ENCODE measurements at places on chromosomes 6 and 20. TPM values are rescaled to one million over a fixed set of nuclear protein-coding genes. Genes with fewer than 3 reads are reported as not detected.

Gene SLC16A10
- total RNA-seq: 3.2 TPM

Gene DUSP22
- total RNA-seq: 35.3 TPM

Gene PPP1R16B
- 63.6 TPM for total RNA-seq

- no peak for DNase-seq
- H3K36me3 ChIP-seq: no peaks in the 10 kb centered on the region
- H3K4me3 ChIP-seq: no peak overlapping the region
- H3K27ac ChIP-seq: no peak overlapping the region
- H3K27me3 ChIP-seq: no peaks in the 10 kb centered on the region
- H3K4me1 ChIP-seq: no peaks in the 10 kb centered on the region
Observed at GRCh38 chr20:14617123-14617522, 279.7 kb upstream of the FLRT3 start.

DNA sequence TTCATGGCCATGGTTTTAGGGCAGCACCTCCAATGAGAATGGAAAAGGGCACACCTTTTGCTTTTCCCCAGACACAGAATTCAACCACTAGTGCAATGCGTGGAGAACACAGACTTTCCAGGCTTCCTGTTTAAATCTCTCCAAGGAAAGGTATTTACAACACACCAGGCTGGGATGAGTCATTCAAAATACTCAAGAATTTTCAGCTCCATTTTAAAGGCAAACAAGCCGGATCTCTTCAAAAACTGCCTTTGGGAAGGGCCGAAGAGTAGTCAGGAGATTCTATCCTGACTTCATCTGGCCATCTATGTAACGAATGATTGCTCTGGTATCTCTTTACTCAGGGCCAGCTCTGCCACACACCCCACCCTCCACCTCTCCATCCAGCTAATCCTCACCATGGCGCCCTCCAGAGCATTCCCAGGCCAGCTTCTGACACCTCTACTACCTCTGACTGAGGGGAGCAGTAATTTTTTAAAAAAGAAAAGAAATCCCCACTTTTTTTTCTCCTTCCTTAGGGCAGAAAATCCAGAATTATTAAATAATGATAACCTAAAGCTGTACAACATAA, 254.6 kb downstream of the LY86 start:
- H3K4me1 ChIP-seq: no peaks in the 10 kb centered on the region
- H3K27ac ChIP-seq: no peak overlapping the region
- no peak for DNase-seq
- no peaks in the 10 kb centered on the region for H3K36me3 ChIP-seq
- H3K4me3 ChIP-seq: no peak overlapping the region

Gene CST4
- total RNA-seq: not detected

DNA sequence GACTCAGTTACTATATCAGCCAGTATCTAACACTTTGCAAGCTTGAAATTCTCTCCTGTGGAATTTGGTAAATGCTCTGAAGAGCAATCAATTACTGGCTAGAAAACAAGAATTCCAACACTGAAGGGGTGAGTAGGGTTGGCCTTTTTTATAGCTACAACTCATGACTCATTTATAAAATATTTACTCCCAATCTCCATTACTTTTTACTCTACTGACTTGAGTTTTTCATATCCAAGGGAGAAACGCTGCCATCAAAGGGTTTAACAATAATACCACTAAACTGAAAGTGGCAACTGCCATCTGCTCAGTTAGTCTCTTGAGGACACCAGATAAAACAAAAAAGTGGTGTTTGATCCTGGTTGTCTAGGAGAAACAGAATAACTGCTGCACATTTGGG, 203.1 kb downstream of the UBE3D start:
- H3K36me3 ChIP-seq: no peaks in the 10 kb centered on the region
- no peak for DNase-seq
- H3K4me1 ChIP-seq: no peaks in the 10 kb centered on the region
- H3K27me3 ChIP-seq: no peaks in the 10 kb centered on the region
- H3K27ac ChIP-seq: no peak overlapping the region

DNA sequence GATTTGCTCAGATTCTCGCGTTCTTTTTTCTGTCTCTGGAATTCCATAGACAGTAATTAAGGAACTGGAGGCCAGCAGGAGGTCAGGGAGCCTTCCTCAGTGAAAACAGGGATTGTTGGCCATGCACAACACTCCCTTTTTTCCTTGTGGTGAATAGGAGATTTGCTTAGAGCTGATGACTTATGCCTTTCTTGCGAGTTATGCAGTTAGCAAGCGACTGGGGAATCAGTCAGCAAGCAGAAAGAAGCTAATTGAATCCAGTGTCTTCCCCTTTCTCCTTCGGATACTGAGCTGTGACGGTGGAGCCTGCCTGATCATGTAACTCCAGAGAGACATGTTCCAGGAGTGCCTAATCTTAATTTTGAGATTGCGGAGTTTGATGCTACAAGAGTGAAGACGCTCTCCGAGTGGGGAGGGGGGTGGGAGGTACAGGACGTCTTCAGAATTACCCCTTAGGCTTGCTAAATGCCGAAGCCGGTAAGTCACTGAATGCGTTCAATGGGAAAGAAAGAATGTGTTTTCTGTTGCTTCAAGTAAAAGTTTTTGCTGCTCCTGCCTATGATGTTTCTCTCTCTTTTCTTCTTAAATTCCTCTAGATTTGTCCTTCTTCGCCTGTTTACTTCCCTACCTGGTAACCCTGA, 165.9 kb downstream of the SASH1 start:
- no peak overlapping the region for H3K4me3 ChIP-seq
- no peak overlapping the region for H3K27ac ChIP-seq
- no peaks in the 10 kb centered on the region for H3K4me1 ChIP-seq
- no peaks in the 10 kb centered on the region for H3K36me3 ChIP-seq
- DNase-seq: no peak
- peaks cover 30% of the 10 kb centered on the region for H3K27me3 ChIP-seq

Gene MRAP2
- not detected for total RNA-seq

DNA sequence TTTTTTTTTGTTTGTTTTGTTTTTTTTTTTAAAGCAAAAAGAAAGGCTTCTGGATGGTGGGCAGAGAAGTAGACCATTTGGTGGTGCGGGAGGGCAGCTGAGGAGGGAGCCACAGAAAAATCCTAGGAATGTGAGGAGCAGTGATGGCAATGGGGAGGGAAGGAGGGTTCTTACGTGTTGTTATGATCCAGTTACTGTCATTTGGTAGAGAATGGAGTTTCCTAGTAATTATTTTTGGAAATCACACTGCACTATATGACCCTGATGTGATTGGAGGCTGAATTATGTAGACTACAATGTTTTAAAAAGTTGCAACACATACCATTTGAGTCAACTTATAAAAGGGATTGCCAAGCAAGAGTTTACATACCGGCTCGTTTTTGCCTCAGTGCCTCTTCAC, 22.1 kb downstream of the ADGRF5 start:
- peaks cover 3% of the 10 kb centered on the region for H3K27me3 ChIP-seq
- H3K27ac ChIP-seq: no peak overlapping the region
- DNase-seq: no peak
- no peak overlapping the region for H3K4me3 ChIP-seq

- no peak for DNase-seq
- no peaks in the 10 kb centered on the region for H3K36me3 ChIP-seq
- H3K27ac ChIP-seq: no peak overlapping the region
- no peak overlapping the region for H3K4me3 ChIP-seq
Observed at GRCh38 chr20:46767127-46767761, 57.8 kb downstream of the SLC2A10 start.

DNA sequence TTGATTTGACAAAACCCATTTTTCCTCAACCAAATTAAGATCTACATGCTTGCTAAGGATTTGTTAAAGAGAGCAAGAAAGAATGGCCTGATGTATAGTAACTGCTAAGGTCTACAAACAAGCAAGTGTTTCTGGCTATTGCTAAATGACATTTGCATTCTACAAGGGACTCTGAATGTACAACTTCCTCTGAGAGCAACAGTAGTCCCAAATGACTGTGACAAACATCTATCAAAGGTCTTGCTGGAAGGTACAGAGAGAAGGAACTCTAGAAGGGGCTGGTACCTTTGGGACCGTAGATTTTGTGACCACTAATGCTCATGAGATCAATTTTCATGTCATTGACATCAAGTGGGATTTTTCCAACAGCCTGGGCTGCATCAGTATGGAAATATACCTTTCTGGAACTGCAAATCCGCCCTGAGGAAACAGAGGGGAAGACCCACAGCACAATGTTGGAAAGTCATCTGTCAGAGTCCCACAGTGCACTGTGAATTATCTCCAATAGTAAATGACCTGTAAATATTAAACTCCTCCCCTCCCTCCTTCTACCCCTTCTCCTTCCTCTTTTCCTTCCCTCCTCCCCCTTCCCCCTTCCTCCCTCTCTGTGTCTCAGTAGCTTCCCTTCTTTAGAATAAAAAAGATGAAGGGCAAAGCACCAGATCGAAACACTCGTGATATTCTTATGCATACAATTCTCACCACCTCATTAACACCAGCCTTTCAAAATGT, 15.9 kb upstream of the CPNE1 start:
- no peak for DNase-seq
- no peaks in the 10 kb centered on the region for H3K27me3 ChIP-seq
- H3K4me1 ChIP-seq: peaks cover 4% of the 10 kb centered on the region
- H3K36me3 ChIP-seq: peaks cover 11% of the 10 kb centered on the region
- peak overlapping the region; percentile 74 for H3K27ac ChIP-seq

DNA sequence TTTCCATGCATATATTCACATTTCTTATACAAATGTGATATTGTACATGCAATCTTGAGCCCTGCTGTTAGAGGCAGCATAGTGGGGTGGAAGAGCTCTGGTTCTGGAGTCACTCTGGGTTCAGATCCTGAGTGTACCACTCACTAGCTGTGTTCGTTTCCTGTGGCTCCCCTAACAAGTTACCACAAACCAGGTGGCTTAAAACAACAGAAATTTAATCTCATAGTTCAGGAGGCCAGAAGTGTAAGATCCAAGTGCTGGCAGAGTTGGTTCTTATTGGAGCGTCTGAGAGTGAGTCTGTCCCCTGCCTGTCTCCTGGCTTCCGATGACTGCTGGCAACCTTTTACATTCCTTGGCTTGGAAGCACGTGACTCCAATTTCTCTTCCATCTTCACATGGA, 115.6 kb downstream of the MAP3K7 start:
- H3K4me1 ChIP-seq: peaks cover 97% of the 10 kb centered on the region
- peaks cover 9% of the 10 kb centered on the region for H3K36me3 ChIP-seq
- no peak overlapping the region for H3K27ac ChIP-seq
- DNase-seq: peak; percentile 45

DNA sequence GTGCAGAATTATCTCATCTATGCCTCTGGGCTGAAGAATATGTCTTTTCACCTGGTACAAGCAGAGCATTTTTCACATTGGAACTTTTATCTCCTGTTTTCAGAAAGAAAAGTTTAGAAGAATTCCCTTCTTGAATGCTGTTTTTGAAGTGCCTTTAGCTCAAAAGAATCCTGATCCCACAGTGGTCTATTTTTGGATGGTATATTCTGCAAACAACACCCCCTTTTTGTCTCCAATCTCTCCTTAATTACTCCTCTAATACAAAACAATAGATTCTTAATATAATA, 57.7 kb upstream of the HFE start:
- H3K36me3 ChIP-seq: peaks cover 2% of the 10 kb centered on the region
- peaks cover 3% of the 10 kb centered on the region for H3K27me3 ChIP-seq
- peaks cover 82% of the 10 kb centered on the region for H3K4me1 ChIP-seq

Gene SOX18
- total RNA-seq: 0.15 TPM

GRCh38 chr6:130937942-130938604, 110.9 kb downstream of the SMLR1 start:
- H3K36me3 ChIP-seq: no peaks in the 10 kb centered on the region
- H3K4me1 ChIP-seq: no peaks in the 10 kb centered on the region
- H3K27ac ChIP-seq: no peak overlapping the region
- DNase-seq: no peak
- H3K27me3 ChIP-seq: no peaks in the 10 kb centered on the region
- H3K4me3 ChIP-seq: no peak overlapping the region

GRCh38 chr6:148653138-148653776, 93.6 kb upstream of the UST start:
- no peaks in the 10 kb centered on the region for H3K36me3 ChIP-seq
- DNase-seq: no peak
- no peak overlapping the region for H3K4me3 ChIP-seq
- H3K27ac ChIP-seq: no peak overlapping the region

GRCh38 chr6:168121303-168121665, 42.3 kb upstream of the FRMD1 start:
- no peaks in the 10 kb centered on the region for H3K4me1 ChIP-seq
- no peak overlapping the region for H3K4me3 ChIP-seq
- H3K27ac ChIP-seq: no peak overlapping the region
- no peak for DNase-seq
- no peaks in the 10 kb centered on the region for H3K36me3 ChIP-seq
- no peaks in the 10 kb centered on the region for H3K27me3 ChIP-seq

GRCh38 chr6:158009935-158010585, 28.4 kb downstream of the SYNJ2 start:
- peaks cover 16% of the 10 kb centered on the region for H3K36me3 ChIP-seq
- DNase-seq: no peak
- H3K4me3 ChIP-seq: no peak overlapping the region
- no peaks in the 10 kb centered on the region for H3K27me3 ChIP-seq

Gene ARG1
- total RNA-seq: not detected

Gene COL11A2
- 1.4 TPM for total RNA-seq

GRCh38 chr6:43202451-43202850, 20.5 kb downstream of the CUL9 start:
- no peak for DNase-seq
- H3K4me3 ChIP-seq: no peak overlapping the region
- no peak overlapping the region for H3K27ac ChIP-seq
- no peaks in the 10 kb centered on the region for H3K27me3 ChIP-seq

DNA sequence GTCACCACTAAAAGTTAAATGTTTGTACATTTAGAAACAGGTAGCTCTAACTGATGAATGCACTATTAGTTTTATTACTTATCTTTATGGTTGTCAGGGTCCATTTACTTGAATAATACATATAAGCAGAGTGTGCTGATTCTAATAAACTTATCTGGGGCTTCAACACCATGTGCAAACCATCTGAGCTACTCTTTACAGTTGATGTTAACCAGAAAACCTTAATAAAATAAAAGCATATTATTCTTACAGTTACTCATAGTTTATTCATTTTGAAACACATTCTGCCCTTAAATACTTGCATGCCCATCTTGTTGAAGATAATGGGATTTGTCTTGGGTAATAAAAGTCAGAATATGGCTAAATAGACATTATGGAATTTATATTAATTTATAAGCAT, 1042.2 kb downstream of the EPHA7 start:
- no peaks in the 10 kb centered on the region for H3K27me3 ChIP-seq
- DNase-seq: no peak
- no peak overlapping the region for H3K27ac ChIP-seq
- no peaks in the 10 kb centered on the region for H3K4me1 ChIP-seq
- no peaks in the 10 kb centered on the region for H3K36me3 ChIP-seq

Gene DDX43
- total RNA-seq: 1.7 TPM

DNA sequence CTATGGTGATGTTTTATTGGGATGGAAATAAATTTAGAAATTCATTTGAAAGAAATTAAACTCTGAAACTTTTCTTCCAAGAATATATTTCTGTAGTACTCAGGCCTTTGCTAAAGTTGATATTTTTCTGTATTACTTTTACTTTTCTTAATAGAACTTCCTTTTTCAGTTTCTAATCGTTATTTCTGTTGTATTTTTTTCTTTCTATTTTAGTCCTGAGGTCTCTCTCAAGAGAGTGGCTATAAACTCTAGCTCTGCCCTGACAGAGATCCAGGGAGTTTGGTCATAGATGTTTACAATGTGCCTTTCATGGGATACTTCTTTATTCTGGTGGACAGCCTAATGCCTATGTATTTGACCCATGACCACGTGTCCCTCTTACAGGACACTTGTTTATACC, 51.0 kb downstream of the OR2B6 start:
- H3K27me3 ChIP-seq: peaks cover 8% of the 10 kb centered on the region
- H3K4me1 ChIP-seq: peaks cover 8% of the 10 kb centered on the region
- no peak overlapping the region for H3K4me3 ChIP-seq
- no peaks in the 10 kb centered on the region for H3K36me3 ChIP-seq
- H3K27ac ChIP-seq: no peak overlapping the region
- DNase-seq: no peak
